Activated CD4-positive, alpha-beta T cell treated with anti-CD3 and anti-CD28 coated beads, Interleukin-2, amount 10 ng/mL, durations not matched to agents 24 days and 14 days (primary cell): ENCODE measurements at places on chromosomes 6 and 20. TPM values are rescaled to one million over a fixed set of nuclear protein-coding genes. Genes with fewer than 3 reads are reported as not detected.

Gene OR2H1
- not detected in 2 replicates for total RNA-seq

GRCh38 chr6:107684996-107685395 lies 139.1 kb downstream of the SCML4 start:
- no peak overlapping the region for H3K4me3 ChIP-seq
- H3K4me1 ChIP-seq = peaks cover 2% of the 10 kb centered on the region

DNA sequence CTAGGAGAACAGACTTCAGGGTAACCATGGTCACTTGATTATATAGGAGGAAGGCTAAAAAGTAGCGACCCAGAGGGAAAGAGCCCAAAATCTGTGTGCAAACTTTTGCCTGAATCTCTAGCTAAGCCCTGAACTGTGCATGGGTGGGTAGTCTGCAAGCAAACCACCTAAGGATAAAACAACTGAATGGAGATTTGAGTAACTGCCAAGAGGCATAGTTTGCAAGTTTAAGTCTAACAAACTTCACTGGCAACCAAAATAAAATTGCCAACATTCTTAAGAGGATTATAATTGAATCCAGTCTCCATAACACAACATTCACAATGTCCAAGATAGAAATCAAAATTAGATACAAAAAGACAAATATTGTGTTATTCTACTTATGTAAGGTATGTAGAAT lies 192.0 kb upstream of the PLN start:
- H3K36me3 ChIP-seq = no peaks in the 10 kb centered on the region
- H3K27me3 ChIP-seq = peaks cover 9% of the 10 kb centered on the region
- no peak for DNase-seq
- no peaks in the 10 kb centered on the region for H3K4me1 ChIP-seq

DNA sequence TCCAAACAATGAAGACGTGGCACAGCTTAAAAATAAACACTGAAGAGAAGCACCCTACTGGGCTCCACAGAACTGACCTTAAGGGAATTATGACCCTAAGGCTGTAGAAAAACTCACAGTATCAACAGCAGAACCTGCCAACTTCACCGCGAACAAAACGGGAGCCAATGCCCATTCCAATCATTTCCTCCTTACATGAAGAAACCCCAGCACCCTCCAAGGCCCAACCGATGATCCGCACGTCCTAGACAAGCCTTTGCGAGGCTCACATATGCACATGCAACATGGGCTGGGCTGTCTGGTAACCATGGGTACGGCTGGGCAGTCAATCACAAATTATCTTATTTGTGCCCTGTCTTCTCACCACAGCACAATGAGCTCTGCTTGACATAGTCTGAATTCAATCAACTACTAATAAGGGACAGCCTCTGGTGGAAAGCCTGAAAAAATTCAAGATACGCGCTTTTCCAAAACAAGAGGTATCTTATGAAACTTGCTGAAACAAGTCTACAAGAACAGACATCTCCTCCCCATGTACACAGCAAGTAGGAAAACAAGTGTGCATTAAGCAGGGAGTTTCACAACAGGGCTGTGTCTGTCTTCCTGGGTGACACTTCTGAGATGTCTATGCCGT lies 1.7 kb downstream of the DIDO1 start:
- peak overlapping the region; percentile 96 for H3K27ac ChIP-seq
- no peaks in the 10 kb centered on the region for H3K27me3 ChIP-seq
- peaks cover 57% of the 10 kb centered on the region for H3K4me1 ChIP-seq
- DNase-seq = peak; percentile 71

GRCh38 chr6:23620911-23621401 lies 505.1 kb upstream of the NRSN1 start:
- H3K4me3 ChIP-seq = no peak overlapping the region
- no peak overlapping the region for H3K27ac ChIP-seq
- no peak for DNase-seq
- no peaks in the 10 kb centered on the region for H3K4me1 ChIP-seq
- H3K36me3 ChIP-seq = no peaks in the 10 kb centered on the region

DNA sequence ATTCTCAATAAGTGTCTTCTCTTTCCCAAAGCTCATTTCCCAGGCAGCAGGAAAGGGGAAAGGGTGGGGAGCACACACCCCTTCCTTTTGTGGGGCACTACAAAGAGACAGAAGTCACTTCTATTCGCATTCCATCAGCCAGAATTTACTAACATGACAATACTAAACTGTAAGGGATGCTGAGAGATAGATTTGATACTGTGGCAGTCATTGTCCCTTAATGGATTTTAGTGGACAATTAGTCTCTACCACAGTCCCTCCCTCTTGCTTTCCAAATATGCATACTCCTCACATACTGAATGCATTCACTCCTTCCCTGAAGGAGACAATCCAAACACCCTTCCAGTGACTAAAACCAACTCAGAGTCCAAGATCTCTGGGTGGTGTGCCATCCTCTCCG lies 50.5 kb downstream of the ABRACL start:
- H3K27me3 ChIP-seq = no peaks in the 10 kb centered on the region
- H3K36me3 ChIP-seq = no peaks in the 10 kb centered on the region

- H3K4me3 ChIP-seq = no peak overlapping the region
- H3K27ac ChIP-seq = no peak overlapping the region
- peaks cover 14% of the 10 kb centered on the region for H3K36me3 ChIP-seq
- no peaks in the 10 kb centered on the region for H3K27me3 ChIP-seq
- peaks cover 40% of the 10 kb centered on the region for H3K4me1 ChIP-seq
- no peak for DNase-seq
These were observed 182.3 kb downstream of the DTNBP1 start for GRCh38 chr6:15480525-15480924.
